ENCODE measurements at places on chromosomes 7 and 10.

- DNase-seq, result no peak
These were observed 112.7 kb downstream of the GFRA1 start for GRCh38 chr10:116160271-116160670.

DNA sequence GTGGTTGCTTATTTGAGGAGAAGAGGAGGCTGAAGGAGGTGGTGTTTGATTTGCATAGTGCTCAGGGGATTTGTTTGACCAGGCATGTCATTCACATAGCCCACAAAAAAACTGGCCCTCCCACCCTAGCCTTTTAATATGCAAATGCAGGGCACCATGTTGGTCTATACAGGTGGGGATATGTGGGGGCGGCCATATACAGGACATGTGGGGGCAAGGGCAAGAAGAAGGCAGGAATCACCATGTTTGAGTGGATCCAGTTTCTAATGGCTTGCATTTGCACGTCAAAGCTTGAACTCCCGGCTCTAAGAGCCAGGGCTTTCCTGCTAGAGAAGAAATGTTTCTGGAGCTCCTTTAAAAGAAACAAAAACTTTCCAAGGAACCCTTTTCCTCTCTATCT is 541.0 kb downstream of the ZWINT start:
- no peak for DNase-seq

GRCh38 chr10:112701211-112701877 is 248.7 kb upstream of the TCF7L2 start:
- no peak for DNase-seq

- no peak for DNase-seq
These were observed 5.9 kb upstream of the HDAC9 start for GRCh38 chr7:18489624-18490023.

GRCh38 chr10:18179891-18180290 is 39.7 kb downstream of the CACNB2 start:
- peak; percentile 8 for DNase-seq

GRCh38 chr10:105585753-105586152 is 944.7 kb downstream of the SORCS3 start:
- no peak for DNase-seq

DNA sequence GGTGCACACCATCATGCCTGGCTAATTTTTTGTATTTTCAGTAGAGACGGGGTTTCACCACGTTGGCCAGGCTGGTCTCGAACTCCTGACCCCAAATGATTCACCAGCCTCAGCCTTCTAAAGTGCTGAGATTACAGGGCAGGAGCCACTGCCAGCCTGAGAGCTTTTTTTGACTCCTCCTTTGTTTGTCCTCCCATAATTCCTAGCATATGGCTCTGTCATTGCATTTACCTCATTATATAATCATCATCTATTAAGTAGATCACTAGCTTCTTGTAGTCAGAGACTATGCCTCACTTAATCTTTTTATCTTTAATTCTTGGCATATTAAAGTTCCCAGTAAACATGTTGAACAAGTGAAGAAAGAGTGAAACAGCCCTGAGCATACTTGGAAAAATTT is 82.1 kb downstream of the CPEB3 start:
- no peak for DNase-seq

DNA sequence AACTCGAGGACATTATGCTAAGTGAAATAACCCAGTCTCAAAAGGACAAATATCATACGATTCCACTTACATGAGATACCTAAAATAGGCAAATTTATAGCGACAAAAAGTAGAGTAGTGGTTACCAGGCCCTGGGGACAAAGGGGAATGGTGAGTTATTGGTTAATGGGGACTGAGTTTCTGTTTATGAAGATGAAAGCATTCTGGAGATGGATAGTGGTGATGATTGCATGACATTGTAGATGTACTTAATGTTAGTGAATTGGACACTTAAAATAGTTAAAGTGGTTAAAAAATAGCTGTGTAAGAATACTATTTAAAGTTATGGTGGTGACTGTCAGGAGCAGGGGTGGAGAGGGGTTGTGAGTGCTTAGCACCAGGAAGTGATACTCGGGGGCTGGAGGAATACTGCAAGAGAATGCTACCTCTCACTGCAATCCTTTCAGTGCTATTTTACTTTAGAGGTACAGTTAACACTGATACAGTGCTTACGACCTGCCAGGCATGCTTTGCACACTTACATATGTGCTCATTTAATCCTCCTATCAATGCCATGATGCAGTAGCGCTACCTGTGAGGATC is 16.7 kb upstream of the TEX36 start:
- DNase-seq, result no peak

DNA sequence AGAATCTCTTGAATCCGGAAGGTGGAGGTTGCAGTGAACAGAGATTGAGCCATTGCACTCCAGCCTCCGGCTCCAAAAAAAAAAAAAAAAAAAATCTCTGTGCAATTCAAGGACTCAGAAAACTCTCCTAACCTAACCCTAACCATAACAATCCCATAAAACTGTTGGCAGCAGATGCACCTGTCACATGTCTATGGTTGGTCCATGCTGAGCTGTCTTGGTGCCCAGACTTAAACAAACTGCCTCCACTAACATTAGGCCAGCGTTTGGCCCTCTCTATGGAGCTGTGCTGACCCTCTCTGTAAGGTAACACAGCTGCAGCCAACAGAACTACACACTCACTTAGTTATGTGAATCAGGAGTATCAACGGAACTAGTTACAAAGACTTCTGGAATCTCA is 132.5 kb upstream of the PTER start:
- no peak for DNase-seq

- no peak for DNase-seq
These were observed 215.9 kb downstream of the RAB11FIP2 start for GRCh38 chr10:117830787-117831212.

DNA sequence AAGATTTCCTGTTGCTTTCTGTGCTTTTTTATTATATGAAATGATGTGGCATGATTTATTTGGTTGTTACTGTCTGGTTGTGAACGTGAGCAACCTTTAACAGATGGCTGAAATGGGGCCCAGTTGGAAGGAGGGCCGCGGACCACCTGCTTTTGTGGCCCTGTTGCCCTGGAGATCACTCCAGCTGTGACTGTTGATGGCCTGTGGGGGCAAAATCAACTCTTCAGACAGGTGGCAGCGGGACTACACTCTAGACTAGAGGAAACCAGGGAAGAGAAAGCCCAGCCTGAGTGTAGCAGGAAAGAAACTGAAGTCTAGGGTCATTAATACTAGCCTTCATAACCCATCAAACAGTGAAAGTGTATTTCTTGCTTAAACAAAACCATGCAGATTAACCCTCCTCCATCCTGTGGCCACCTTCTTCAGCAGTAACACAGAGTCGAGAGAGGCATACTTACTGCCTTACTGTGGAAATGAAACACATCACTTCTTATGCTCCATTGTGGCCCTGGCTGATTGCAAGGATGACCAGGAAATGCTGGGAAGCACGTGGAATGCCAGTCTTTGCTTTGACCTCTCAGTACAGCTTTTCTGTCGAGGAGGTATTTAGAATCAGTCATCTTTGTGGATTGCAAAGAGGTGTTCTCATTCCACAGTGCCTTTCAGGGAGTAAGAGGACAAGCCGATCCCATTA is 80.5 kb downstream of the CCNY start:
- DNase-seq, result peak; percentile 44

DNA sequence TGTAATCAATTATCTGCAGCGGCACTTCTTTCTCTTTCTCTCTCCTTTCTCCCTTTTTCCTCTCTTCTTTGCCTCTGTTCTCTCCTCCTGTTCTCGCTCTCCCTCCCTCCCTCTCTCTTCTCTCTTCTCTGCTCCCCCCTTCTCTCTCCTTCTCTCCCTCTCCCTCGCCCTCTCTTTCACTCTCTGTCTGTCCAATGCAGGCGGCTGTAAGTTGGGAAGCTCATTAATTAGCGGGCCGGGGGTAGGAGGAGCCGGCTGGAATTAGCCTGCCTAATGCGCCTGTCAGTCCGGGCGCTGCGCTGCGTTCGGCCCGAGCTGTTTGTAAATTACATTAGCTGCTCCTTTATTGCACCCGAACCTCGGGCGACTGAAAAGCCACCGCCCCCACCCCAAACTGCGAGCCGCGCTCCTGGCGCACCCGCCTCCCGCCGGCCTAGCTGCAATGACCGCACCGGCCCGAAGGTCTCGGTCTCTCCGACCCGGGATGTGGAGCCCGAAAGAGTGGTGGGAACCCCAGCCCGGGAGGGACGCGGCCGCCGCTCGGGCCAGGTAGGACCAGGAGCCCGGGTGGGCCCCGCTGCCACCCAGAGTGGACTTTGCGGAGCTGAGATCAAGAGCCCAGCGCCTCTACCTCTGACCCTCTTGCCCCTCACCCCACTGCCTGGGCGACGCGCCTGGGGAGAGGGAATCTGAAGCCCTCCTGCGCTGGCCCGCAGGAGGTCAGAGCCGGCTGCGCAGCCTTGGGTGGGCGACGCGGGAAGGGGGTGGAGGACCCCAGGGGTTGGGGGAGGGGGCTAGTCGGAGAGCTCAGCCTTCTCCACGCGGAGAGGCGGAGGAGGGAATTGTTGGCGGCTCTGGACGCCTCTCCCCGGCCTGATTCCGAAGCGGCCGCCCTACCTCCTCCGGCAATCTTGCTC is at the start of gene LBX1:
Gene LBX1, minus strand, starts transcription at position 198 of the 917 bp plus-strand sequence. CDS start 648 bp downstream, outside the sequence.
- DNase-seq, result no peak

GRCh38 chr7:32116436-32116835 is 46.2 kb upstream of the PDE1C start:
- no peak for DNase-seq

GRCh38 chr7:30166155-30166840 is 31.5 kb downstream of the MTURN start:
- no peak for DNase-seq
